BJ (cell line): ENCODE measurements at places on chromosomes 13 and 19.

DNA sequence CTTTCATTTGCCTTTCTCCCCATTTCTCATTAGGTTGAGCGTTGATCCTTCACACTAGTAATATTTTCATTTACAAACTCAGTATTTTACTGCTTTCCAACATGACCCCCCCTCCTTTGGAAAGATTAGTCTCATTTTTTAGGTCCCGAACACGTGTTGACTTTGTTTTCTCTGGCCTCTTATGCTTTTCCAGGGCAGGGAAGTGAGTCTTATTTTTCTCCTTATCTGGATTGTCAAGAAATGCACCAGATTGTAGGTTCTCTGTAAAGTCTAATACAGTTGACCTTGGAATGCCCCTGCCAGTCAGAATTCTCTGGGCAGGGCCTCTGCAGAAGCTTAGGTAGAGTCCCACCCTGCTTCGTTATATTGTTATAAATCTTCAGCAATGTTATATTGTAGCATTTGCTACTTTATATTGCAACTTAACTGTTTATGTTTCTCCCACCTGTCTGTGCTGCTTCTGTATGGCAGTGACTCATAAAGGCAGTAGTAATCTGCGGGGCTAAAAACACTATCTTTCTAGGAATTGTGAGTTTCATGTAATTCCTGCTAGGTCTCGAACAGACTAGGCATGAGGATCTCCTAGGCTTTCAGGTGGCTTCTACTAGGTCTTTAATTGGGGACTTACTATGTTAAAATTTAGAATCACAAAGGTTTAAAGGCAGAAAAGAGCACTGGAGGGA lies 2.0 kb downstream of the TDRD3 start:
- DNase-seq, result no peak

DNA sequence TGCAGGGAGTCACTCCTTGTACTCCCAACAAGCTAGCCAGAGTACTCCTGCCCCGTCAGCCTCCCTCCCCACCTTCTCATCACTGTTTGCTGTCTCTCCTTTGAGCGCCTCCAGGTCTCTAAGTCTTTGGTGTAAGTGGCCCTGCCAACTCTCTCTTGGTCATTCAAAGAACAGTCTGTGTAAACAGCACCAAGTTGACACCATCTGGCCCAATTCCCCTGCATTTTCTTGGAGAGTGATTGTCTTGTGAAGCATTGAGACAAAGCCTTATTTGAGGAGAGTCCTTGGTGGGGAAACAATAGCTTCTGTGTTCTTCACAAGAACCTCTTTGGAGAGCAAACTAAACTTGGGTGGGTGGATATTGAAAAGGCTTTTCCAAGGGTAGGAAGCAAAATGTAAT lies 114.6 kb upstream of the RNF113B start:
- no peak for DNase-seq

DNA sequence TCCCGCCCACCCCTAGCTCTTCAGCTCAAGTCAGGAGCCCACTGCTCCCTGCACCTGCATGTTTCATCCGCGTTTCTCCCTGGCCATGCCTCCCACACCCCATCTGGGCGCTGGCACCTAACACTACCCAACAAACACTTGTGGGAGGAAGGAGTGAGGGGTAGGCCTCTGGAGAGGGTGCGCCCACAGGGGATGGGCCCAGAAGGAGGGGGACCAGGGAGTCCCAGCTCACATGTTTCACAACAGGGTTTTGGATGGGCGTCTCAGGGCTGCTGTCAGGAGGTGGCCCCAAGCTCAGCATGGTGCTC lies 12.1 kb upstream of the TMEM86B start:
- no peak for DNase-seq

GRCh38 chr19:49710372-49710951 lies 19.5 kb downstream of the CPT1C start:
- DNase-seq, result no peak

DNA sequence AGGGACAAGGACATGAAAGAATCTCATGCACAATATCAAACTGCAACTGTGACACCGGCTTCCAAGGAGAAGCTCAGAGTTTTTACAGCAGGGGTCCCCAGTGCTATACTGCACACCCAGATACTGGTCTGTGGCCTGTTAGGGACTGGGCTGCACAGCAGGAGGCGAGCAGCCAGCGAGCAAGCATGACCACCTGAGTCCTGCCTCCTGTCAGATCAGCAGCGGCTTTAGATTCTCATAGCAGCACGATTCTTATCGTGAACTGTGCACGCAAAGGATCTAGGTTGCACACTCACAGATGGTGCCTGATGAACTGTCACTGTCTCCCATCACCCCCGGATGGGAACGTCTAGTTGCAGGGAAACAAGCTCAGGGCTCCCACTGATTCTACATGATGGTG lies 13.1 kb upstream of the CD22 start:
- no peak for DNase-seq

- DNase-seq, result no peak
Observed at GRCh38 chr13:59360108-59360507, 803.6 kb downstream of the DIAPH3 start.

GRCh38 chr19:982567-983170 lies 1.5 kb upstream of the WDR18 start:
- no peak for DNase-seq

GRCh38 chr19:13637664-13638063 lies 126.7 kb upstream of the MRI1 start:
- peak; percentile 55 for DNase-seq

DNA sequence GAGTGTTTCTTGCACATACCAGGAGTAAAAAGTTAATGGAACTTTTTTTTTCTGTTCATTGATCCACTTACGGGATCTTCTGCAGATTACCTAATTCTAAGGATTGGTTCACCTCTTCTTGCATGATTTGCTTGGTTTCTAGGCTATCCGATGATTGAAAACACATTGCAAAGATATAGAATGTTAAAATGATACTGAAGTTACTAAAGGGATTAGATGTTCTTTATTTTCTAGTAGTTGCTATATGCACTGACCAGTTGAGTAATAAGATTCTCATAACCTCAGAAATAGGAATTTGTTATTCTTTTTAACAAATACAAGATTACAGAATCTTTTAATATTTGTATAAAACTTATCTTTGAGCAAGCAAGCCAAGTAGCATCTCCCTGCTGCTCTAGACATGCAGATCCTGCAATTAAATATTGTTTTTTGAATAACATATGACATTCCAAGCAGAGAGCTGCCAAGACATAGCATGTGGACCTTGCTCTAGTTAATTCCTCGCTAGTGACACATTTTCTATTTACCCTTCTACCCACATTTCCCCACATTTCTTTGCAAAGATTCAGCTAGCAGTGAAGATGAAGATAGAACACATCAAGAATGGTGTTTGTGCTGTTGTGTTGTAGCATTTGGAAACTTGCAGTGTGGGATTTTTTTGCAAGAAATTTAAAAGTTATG lies 51.7 kb upstream of the RNF113B start:
- DNase-seq, result peak; percentile 89

- DNase-seq, result no peak
Observed at GRCh38 chr19:41621226-41621625, 5.6 kb downstream of the CEACAM4 start.

- DNase-seq, result no peak
Observed at GRCh38 chr19:15456871-15457700, 7.3 kb downstream of the RASAL3 start.

GRCh38 chr13:103815619-103816018 lies 749.4 kb upstream of the SLC10A2 start:
- DNase-seq, result no peak

DNA sequence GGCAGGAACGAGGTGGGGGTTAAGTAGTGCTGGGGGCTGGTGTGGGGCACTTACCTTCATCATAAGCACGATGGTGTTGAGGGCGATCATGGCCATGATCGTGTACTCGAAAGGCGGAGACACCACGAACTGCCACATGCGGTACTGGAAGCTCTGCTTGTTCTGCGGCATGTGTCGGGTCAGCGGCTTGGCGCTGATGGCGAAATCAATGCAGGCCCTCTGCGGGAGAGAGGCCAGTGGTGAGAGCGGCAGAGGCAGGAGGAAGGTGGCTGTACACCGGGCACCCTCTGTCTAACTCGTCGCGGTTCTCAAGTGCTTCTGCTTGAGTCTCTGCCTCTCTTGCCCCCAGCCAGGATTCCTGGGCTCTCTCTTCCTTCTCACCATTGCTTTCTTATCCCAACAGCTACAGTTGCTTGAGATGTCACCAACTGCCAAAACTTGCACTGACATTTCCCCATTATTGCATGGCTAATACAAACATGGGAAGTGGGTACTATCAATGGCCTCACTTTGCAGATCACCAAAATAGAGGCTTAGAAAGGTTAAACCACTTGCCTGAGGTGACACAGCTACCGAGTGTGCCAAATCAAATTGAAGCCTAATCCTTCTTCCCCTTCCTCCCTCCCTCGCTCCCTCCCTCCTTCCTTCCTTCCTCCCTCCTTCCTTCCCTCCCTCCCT lies 105.0 kb downstream of the IER2 start:
- no peak for DNase-seq

- no peak for DNase-seq
Observed at GRCh38 chr19:16360738-16361137, 36.1 kb downstream of the KLF2 start.

DNA sequence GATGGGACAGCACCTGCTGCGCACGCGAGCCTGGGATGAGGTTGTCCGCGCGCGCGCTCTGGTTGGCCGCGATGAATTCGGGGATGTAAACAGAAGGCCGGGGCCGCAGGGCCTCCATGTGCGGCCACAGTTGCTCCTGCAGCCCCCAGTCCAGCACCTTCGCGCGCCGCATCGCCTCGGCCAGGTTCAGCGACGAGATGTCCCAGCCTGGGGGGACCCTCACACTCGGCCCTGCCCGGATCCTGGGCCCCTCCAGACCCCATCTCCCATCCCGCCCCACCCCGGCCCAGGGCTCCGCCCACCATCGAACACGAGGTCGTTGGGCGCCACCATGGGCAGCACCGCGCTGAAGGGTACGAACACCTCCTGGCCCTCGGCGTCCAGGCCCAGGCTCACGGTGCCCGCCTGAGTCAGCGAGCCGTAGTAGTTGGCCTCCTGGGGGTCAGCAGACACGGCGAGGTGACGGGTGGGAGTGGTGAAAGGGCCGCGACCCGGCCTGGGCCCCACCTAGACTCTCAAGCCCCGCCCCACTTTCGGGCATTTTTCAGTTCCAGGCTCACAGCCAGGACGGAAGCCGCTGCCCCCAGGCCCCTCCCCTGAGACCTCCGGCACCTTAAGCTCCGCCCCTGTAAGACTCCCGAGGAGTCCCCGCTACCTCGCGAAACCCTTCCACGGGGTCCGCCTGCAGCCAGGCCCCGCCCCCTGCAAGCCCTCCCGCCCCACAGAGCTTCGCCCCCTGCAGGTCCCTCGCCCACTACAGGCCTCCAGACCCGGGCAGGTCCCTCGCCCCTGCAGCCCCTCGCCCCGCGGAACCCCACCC lies 1.1 kb downstream of the ISYNA1 start:
- DNase-seq, result no peak

- no peak for DNase-seq
Observed at GRCh38 chr19:29040951-29041350, 172.0 kb downstream of the UQCRFS1 start.

GRCh38 chr13:22024381-22024994 lies 353.6 kb downstream of the FGF9 start:
- DNase-seq, result no peak

DNA sequence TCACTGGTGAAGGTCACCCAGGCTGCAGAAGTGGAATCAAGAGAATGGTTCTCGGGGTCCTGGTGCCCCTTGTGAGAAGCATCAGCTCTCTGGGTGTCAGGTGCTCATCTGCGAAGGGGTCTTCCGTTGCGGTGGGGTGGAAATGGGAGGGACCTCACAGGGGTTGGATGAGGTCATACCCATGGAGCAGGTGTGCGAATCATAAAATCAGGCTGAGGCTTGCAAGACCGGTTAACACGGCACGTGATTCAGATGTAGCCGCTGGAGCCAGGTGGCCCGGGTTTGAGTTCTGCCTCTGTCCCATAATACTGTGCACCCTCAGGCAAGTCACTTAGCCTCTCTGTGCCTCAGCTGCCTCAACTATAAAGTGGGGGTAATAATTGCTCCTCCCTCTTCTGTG lies 3.9 kb upstream of the KLK15 start:
- no peak for DNase-seq

- no peak for DNase-seq
Observed at GRCh38 chr19:56476651-56477428, at the start of gene ZNF667. Gene ZNF667, minus strand, starts transcription at chr19:56477345. Its CDS starts 14,975 bp downstream, at chr19:56462370.

DNA sequence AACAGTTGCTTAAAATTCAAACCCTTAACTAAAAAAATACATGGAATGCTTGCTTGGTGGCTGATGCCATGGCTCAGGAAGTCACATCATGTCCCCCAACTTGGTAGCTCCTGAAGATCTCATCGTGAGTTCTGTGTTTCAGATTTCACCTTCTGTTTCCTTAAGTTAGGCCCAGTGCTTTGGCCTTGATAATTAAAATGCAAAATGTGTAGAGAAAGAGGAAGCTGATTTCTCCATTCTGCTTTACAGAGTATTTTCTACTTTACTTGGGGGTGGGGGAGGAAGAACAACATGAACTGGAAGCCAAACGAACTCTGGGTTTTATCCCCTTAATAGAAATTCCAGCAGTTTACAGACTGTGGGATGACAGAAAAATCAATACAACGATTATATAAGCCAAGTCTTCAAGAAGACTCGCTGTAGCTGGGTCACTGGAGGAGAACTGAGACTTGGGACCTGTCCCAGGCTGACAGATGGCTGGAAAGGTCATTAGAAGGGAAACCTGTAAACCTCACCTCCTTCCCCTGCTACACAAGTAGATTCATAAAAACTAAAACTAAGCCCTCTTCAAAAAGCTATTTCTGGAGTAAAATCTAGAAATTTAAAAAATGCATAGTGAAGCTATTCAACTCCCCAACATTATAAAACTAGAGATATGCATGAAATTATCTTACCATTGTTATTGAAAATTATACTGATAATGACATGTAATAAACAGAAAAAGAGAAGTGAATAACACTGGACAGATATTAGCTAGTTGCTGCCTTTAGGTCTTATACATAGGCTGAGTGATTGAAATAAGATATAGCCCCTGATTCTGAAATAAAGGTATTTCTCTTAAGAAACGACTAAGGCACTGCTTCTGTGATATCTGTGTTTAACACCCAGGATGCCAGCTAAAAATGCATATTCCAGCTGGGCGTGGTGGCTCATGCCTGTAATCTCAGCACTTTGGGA lies 22.1 kb upstream of the GGACT start:
- DNase-seq, result no peak

DNA sequence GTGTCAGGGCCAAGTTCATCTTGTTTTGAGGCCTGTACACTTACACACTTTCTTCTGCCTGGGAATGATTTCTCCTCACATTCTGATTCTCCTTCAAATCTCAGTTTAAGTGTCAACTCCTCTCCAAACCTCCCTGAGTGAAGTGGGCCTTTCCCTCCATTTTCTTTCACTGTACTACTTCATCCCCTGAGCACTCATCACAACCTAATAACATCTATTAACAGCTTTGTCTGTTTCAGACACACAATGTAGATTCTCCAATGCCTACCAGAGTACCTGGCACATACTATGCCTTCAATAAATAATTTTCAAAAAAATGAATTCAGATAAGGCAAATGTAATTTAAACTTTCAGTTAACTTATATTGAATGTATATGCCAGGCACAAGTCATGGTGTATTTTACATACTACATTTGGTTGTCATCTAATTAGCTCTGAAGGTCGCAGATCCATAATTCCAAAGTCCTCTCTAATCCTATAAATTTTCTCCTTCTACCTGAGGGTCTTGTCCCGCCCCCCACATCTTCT lies 357 bp upstream of the COG6 start:
- no peak for DNase-seq

GRCh38 chr19:39037194-39037593 lies 4.8 kb upstream of the FBXO27 start:
- no peak for DNase-seq

GRCh38 chr13:74930402-74931165 lies 551.4 kb downstream of the TBC1D4 start:
- DNase-seq, result peak; percentile 24
